B cell (primary cell): ENCODE measurements at places on chromosomes 12 and 14.

- DNase-seq, result peak; percentile 49
Measured at GRCh38 chr14:77590845-77591485, 25.5 kb downstream of the SPTLC2 start.

DNA sequence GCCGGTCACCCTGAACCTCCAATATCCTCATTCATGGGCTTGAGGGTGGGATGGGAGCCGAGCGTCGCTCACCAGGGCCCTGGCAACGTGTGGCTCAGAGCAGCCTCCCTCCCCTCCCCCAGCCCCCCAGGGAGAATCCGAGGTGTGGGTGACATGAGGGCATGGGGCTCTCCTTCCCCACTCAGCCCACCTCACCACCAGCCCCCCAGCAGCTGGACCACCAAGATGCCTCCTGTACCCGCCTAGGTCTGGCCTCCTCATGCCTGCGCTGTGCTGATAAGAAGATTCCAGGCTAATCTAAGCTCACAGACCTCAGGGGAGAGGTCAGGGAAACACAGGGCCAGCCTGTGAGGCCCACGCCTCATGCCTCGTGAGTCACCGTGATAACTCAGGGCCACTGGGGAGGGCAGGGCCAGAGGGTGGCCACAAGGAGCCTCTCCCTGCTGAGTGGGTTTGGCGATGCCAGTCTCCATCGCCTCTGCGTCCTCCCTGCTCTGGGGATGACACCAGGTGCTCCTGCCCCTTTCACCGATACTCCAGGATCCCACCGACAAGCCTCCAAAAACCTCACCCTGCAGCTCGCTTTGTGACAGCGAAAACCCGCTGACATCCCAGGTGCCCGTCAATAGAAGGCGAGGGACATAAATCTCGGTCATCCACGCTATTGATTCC lies 56.9 kb downstream of the TESC start:
- no peak for DNase-seq

GRCh38 chr14:103442288-103442687 lies 57.1 kb downstream of the MARK3 start:
- DNase-seq, result no peak

- no peak for DNase-seq
Measured at GRCh38 chr14:102935756-102936155, 13.3 kb downstream of the AMN start.

- peak; percentile 42 for DNase-seq
Measured at GRCh38 chr14:77498984-77499527, 440 bp upstream of the ISM2 start.

DNA sequence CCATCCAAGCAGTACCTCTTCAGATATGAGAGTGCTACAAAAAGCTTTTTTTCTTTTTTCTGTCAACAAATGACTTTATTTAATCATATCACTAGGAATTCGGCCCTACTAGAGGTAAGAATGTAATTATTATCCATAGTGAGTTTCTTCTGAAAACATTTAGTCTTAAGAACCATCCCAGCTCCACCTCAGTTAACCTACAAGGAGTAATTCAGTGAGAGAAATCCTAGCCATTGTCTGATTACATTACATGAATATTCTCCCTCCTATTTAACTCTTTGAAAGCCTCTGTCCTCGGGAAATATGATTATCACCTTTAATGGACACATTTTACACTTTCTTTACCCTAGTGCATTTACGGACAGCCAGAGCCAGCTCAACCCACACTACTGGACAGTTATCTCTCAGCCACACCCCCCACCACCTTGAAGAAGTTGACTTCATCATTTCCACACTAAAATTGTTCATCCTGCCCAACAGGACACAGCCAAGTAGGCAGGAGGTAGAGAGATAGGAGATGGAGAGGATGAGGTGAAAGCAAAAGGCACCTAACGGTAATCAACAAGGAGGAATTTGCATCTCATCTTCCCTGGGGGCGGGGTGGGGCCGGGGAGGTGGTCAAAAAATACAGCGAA lies 1.3 kb downstream of the PPFIA2 start:
- no peak for DNase-seq

DNA sequence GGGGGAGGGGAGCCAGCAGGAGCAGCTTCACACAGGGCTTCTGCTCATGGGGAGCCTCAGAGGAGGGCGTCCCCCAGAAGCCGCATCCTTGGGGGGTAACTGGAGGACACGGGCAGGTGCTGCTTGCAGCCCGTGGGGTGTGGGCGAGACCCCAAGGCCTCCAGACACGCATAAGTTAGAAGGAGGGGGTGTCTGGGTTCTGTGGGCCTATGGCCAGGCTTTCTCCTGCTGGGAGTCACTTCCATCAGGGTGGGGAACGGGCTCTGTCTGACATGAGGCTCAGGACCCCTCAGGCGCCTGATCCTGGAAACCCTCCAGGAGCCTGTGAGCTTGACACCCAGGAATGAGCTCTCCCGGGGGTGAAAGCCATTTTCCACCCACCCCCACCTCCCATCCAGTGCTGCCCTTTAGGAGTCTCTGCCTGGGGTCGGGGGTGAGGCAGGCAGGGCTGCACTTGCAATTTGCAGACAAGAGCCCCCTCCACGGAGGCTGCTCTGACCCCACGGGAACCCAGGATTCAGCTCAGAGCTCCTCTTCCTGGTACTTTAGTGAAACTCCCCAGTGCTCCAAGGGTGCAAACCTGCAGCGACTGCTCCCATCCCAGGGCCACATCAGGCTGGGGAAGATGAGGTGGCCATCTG lies 325.7 kb downstream of the ADGRD1 start:
- DNase-seq, result no peak

GRCh38 chr14:47490353-47490752 lies 185.1 kb downstream of the MDGA2 start:
- DNase-seq, result no peak

DNA sequence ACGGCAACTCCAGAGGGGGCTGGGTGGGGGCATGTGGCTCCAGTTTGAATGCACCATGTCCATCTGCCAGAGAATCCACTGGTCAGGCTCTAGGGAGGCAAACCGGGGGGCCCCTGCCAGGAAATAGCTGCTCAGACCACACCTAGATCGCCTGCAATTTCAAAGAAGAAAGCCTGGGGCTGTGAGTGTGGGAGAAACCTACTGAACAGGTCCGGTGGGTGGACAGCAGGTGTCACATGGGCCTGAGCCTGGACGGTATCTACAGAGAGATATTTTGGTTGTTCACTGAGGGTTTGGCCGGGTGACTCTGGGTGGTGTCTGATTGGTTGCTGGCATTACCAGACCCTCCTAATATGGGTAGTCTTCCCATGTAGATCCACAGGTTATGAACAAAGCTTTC lies 32.0 kb downstream of the DAO start:
- no peak for DNase-seq

DNA sequence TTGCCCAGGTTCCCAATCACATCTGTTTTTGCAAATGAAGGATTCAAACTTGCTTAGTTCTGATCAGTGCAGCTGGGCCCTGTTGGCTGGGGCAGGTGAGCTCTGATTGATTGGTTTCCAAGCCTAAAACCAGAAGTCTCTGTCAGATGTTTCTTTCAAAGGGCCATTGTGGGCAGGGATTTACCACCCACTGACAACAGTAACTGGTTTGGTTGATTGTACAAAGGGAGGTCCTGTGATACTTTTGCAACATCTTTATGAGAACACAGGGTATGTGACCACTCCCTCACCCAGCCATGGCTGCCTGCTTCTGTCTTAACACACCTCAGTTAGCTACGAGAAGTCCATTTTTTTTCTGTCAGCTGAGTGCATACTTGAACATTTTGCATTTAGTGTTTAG lies 184.1 kb downstream of the FLRT2 start:
- no peak for DNase-seq

GRCh38 chr12:46181465-46181864 lies 87.4 kb downstream of the SLC38A1 start:
- DNase-seq, result peak; percentile 23

- DNase-seq, result peak; percentile 71
Measured at GRCh38 chr12:116537101-116537904, 21.9 kb upstream of the MAP1LC3B2 start.

- no peak for DNase-seq
Measured at GRCh38 chr12:107618106-107618505, 67.5 kb upstream of the PWP1 start.

DNA sequence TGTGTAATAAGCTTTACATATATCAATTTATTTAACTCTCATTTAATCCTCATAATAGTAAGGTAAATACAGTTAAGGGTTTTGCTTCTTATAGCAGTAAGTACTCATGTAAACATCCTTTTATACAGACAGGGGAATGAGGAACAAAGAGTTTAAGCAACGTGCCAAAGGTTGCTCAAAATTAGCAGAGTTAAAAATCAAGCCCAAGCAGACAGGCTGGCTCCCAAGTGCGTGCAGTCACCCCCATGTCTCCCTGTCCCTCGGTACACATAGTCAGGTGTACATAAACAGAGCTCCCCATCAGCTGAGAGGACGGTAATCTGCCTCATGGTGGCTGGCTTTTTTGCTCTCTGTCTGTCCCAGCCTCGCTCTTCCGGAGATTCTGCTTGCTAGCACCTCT lies 126.4 kb downstream of the DERA start:
- no peak for DNase-seq

- DNase-seq, result no peak
Measured at GRCh38 chr12:119145367-119145766, 33.4 kb upstream of the HSPB8 start.

- no peak for DNase-seq
Measured at GRCh38 chr12:48985475-48985897, 7.4 kb downstream of the WNT1 start.

GRCh38 chr12:57497223-57498131 lies 9.6 kb downstream of the MARS1 start:
- DNase-seq, result no peak

DNA sequence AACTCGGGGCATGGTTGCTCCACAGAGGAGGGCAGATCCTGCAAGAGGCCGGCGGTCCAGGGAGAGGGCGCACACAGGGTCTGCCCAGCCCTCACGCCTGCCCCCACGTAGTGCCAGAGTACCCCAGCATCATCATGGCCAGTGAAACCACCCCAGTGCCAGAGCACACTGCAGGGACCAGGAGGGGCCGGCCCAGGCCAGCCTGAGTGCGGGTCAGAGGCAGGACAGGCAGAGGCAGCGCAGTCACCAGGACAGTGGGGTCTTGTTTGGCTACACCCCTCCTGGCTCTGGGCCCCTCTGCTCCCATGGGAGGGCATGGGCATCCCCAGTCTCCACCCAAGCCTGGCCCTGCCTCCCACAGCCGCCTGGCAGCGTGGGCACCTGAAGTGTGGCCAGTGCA lies 34.7 kb downstream of the LRCOL1 start:
- DNase-seq, result no peak

DNA sequence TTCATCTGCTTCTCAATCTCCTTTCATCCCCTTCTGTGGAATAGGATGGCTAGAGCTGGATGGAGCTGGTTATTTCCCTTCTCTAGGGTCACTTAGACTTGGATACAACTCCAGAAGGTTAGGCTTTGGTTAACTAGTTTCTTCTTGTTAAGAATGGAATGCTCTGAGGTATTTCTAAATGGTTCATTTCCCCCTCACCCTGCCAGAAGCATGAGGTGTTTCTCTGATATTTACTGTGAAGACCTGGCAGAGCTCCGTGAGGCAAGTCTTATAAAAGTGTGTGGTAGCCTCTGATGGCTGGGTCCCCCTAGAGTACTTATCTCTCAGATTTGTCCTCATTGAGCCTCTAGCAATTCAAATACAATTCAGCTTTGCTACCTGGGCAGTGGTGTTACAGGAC lies 207.9 kb downstream of the SLC16A7 start:
- DNase-seq, result no peak

DNA sequence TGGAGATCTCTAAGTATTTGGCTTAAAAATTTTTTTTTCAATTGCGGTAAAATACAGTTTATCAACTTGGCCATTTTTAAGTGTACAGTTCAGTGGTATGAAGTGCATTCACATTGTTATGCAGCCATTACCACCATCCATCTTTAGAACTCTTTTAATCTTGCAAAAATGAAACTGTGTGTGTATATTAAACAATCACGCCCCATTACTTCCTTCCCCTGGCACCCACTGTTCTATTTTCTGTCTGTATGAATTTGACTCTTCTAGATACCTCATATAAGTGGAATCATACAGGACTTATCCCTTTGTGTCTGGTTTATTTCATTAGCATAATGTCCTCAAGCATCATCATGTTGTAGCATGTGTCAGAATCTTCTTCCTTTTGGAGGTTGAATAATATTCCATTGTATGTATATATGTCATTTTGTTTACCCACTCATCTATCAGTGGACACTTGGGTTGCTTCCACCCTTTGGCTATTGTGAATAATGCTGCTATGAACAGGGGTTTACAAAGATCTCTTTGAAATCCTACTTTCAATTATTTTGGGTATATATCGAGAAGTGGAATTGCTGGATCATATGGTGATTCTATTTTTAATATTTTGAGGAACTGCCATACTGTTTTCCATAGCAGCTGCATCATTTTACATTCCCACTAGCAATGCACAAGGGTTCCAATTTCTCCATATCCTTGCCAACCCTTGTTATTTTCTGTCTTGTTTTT lies 62.9 kb downstream of the SAMD4A start:
- no peak for DNase-seq

DNA sequence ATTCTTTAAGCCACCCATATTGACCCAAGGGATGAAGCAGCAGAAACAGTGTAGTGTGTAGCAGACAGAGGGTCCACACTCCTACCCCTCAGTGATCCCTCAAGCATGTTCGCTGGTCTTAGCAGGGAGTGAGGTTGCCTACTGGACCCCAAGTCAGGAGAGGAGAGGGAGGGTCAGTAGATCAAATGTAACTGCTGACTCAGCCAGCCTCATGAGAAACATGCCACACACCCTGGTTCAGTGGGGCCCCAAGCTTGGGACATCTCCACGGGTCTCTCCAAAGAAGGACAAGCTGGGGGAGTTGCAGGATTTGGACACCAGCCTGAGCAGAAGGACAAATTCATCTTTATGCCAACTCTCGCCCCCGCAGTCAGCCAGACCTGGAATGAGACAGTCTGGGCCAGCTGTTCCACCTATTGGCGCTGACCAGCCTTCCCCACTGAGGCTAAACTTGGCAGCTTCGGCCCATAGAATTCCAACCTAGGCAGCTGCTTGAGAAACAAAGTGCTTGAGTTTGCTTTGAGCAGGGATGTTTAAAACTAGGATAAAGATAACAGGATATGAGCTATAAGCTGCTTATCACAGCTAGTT lies 66.0 kb upstream of the ACTN1 start:
- DNase-seq, result no peak

DNA sequence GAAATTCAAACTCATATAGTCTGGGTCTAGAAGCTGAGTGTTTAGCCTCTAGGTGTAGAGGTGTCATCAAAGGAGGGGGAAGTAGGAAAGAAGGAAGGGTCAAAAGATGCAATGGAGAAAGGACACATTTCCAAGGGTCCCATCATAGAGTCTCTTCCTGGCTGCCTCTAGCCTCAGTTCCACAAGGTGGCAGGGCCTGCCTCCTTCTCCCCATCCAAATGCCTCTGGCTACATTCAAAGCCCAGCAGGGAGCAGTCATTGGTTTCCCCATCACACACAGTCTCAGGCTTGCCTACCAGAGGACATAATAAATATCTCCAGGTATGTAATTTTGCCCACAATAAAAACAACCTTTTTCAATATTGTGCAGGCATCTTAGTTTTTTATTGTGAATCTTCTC lies 2.1 kb upstream of the CCT2 start:
- no peak for DNase-seq
